ENCODE measurements at places on chromosomes 16 and 17. TPM values are rescaled to one million over a fixed set of nuclear protein-coding genes. Genes with fewer than 3 reads are reported as not detected.

CDC42EP4 gene
- 46.3 TPM for total RNA-seq

PAQR4 gene
- 0.79 TPM for total RNA-seq

ARHGDIG gene
- total RNA-seq, result 0.77 TPM

CISD3 gene
- total RNA-seq, result 3.8 TPM

TM4SF5 gene
- total RNA-seq, result not detected

TBC1D3E gene
- total RNA-seq, result not detected

TMEM238L gene
- total RNA-seq, result not detected

RNF157 gene
- 0.32 TPM for total RNA-seq

NOG gene
- under 0.01 TPM for total RNA-seq

TPPP3 gene
- 2.0 TPM for total RNA-seq

RAI1 gene
- total RNA-seq, result 4.3 TPM

HSD11B2 gene
- not detected for total RNA-seq

CES1 gene
- total RNA-seq, result 0.60 TPM

DBNDD1 gene
- total RNA-seq, result 0.95 TPM

SLC6A2 gene
- not detected for total RNA-seq

KRT17 gene
- 4.9 TPM for total RNA-seq

CA5A gene
- not detected for total RNA-seq

HYDIN gene
- total RNA-seq, result 0.26 TPM

TSNAXIP1 gene
- total RNA-seq, result 1.5 TPM

TOX3 gene
- not detected for total RNA-seq

ST6GALNAC2 gene
- 1.4 TPM for total RNA-seq

NRN1L gene
- total RNA-seq, result not detected

DHRS7C gene
- total RNA-seq, result not detected

GCGR gene
- total RNA-seq, result not detected

KSR1 gene
- 4.4 TPM for total RNA-seq

SP2 gene
- total RNA-seq, result 0.32 TPM

PMFBP1 gene
- 0.32 TPM for total RNA-seq

Data from bronchial smooth muscle cell (primary cell).